ENCODE measurements at places on chromosomes 5 and 9.

GRCh38 chr5:127290946-127291693 lies 524 bp downstream of the MEGF10 start:
- no peak for DNase-seq

DNA sequence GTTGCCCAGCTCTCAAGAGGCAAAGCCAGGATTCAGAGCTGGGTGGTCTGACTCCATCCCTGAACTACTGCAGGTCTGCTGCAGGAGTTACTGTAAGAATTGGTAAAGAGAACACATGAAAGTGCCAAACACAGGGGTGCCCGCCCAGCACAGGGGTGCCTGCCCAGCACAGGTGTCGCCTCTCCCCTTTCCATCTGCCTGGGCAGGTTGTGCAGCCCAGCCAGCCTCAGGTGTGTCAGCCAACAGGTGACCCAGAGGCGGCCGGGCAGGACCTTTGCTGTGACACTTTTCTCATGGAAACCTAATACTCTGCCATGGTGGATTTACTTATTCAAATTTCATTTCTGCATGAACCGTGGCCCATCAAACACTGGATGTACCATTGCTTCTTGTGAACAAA lies 289.7 kb upstream of the IRX4 start:
- no peak for DNase-seq

DNA sequence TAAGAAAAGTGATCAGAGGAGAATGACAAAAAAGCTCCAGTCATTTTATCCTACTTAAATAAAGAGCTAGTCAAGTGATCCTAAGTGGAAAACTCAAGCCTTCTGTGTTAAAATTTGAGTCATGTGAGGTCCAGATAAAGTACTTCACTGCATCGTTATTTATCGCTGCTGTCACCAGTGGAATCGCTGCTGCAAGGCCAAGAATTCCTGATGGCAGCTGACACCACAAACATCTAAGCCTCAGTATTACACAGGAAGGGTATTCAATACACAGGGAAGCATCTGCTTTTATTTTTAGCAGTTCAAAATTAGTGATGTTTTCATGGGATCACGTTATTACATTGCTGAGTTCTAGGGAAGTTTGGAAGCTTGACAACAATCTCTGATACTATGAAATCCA lies 190.3 kb downstream of the GOLPH3 start:
- no peak for DNase-seq

- no peak for DNase-seq
These were observed 216.6 kb downstream of the SGCD start for GRCh38 chr5:156543348-156544145.

DNA sequence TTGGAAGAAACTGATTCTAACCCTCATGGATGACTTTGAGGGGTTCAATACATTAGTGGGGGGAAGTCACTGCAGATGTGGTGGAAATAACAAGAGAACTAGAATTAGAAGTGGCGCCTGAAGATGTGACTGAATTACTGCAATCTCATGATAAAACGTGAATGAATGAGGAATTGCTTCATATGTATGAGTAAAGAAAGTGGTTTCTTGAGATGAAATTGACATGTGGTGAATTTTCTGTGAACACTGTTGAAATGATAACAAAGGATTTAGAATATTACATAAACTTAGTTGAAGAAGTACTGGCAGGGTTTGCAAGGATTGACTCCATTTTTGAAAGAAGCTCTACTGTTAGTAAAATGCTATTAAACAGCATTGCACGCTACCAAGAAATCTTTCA lies 113.0 kb downstream of the UGCG start:
- no peak for DNase-seq

DNA sequence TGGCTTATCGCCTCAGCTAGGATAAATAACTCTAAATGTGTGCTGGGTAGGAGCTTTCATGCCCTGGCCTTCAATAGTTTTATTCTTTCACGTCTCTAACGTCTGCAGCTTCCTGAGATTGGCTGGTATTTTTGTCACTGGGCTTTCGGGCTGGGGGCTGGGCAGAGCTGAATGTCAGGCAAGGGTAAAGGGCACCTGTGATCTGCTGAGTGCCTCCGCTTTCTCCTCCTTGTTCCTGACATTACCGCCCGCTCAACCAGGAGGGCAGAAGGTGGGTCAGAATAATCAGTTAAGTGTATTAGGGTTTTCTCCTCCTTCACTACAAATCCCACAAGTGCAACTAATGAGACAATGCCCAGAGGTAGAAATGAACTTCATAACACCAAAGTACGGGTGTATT lies 216.6 kb downstream of the TSSK1B start:
- no peak for DNase-seq

DNA sequence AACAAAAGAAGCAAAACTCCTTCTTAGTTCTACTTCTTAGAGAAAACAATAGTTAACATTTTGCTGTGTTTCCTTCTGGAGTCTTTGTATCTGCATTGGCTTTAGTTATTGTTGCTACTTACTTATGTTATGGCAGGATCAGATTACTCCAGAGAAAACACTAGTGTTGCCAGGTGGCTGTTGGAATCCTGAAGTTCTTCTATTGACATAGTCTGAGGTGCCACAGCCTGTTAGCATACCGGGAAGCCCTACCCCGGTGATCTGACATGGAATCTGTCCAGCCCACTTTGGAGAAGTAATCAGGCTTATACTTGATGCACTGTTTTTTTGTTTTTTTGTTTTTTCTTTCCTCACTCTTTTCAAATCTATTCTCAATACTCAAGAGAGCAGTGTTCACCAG lies 68.5 kb upstream of the CEP78 start:
- no peak for DNase-seq

- DNase-seq = no peak
These were observed 9.0 kb downstream of the CENPK start for GRCh38 chr5:65553941-65554340.

GRCh38 chr9:12972608-12973589 lies 198.1 kb downstream of the LURAP1L start:
- DNase-seq = no peak

DNA sequence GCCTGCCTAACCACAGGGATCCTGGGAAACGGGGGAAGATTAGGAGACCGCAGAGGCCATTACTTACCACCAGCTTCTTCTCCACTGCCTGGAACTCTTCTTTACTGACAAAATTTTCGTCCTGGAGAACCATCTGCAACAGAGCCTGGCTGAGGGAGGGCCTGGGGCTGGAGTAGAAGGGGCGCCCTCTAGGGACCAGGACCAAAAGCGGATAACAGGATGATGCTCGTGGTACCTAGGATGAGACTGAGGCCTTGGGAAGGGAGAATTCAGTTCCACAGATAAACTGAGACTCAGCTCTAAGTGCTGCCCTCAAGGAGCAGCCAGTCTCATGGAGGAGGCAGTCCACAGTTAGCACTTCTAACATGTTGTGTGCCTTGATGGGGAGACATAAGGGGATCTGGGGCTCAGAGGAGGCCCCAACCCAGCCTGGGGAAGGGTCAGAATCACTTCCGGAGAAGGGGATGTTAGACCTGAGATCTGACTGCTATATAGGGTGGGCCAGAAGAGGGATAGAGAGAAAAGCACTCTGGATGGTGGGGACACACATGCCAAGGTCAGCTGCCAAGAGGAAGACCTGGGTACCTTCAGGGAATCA lies 1.2 kb downstream of the SPATA24 start:
- no peak for DNase-seq

DNA sequence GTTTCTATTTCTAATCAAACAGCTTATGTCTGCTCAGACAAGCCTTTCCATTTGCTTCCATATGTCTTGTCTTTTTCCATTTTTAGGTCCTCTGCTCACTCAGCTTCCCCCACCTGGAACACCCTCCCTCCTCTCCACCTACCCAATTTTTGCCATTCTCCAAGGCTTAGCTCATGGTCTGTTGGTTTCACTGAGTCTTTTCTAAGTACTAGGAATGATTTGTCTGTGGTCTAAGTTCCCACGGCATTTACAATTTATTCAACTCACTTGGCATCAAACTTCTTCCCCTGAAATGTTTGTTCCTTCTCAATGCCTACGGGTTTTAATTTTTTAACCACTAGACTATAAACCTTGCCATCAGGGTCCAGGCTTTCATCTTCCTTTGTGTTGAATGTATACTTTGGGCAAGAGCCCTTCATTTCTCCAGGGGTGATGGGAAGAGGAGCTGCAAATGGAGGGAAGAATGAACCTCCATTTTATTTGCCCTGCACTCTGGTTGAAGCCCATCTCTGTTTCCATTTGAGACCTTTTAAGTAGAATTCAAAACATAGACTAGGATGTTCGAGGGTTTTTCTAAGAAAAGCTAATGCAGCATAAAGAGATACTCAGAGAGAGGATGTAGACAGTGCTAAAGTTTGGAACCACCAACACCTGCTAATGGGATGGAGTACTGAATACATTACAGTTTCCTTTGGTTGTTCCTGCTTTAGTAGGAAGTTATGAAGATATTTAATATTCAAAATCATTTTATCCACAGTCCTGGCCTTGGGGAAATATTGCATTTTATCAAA lies 104.0 kb downstream of the PTTG1 start:
- no peak for DNase-seq

DNA sequence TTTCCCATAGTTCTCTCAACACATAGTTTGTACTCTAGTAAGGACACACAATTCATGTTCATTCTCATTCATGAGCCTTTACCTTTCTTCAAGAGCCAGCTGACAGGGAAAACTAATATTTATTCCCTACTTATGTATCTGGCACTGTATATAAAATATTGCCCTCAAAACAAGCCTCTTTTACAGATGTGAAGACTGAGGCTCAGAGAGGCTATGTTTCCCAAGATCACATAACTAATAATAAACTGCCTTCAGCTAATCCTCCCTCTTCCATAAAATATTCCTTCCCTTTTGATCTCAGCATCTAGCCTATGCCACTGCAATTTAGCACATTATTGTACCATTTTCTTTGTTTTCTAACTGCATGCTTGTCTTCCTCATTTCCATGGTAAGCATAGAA lies 18.2 kb downstream of the ALDOB start:
- DNase-seq = no peak

DNA sequence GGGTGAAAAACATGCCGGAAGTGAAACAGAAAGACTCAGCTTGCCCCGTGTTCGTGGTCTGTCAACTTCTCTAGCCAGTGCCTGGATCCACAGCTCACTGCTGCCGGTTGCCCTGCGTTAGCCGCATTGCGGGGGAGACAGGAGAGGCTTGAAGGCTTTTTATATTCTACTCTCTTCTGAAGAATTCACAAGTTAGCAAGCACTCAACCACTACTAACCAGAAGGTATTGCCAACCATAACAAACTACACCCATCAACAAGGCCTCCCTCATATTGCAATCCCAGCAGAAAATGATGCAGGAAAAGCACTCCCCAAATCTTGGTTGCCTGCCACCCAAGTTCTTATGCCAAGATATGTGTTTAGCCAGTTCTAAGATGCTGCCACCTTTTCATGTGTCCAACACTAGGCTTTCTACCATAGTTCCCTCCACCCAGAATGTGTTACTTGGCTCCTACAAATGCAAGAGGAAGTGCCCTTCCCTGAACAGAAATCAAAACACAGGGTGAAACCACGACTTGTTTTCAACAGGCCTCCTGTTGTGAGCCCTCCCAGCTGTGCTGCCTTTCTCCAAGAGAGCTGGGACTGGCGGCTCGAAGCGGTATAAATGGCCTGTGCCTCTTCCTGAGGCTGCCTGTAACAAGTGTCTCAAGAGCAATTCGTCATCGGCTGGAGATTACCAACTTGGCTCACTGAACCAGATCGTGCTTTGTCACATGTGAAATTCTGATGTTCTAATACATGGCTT lies 129.0 kb downstream of the SNX18 start:
- DNase-seq = peak; percentile 8

GRCh38 chr9:92100237-92100911 lies 14.8 kb downstream of the SPTLC1 start:
- no peak for DNase-seq

- DNase-seq = no peak
These were observed 1080.6 kb upstream of the CDH6 start for GRCh38 chr5:30112867-30113266.

GRCh38 chr5:173963867-173964441 lies 25.0 kb upstream of the C5orf47 start:
- DNase-seq = peak; percentile 8

DNA sequence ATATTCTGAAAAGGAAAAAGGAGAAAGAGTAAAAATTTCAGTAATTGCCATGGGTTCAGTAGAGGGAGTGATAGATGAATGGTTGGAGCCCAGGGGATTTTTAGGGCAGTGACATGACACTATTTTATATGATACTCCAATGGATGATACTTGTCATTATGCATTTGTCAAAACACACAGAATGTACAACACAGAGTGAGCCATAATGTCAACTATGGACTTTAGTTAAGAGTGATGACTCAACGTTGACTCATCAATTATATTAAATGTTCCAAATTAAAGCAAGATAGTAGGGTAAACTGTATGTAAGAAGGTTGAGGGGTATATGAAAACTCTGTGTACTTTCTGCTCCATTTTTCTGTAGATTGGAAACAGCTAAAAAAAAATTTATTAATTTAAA lies 586.4 kb downstream of the TAF11L14 start:
- no peak for DNase-seq

- DNase-seq = no peak
These were observed 40.2 kb downstream of the MED10 start for GRCh38 chr5:6338135-6338534.

GRCh38 chr9:121949766-121950165 lies 143.3 kb downstream of the TTLL11 start:
- DNase-seq = no peak

- DNase-seq = no peak
These were observed 232.8 kb downstream of the ARHGEF28 start for GRCh38 chr5:73858776-73859175.

- DNase-seq = no peak
These were observed 182.4 kb downstream of the CCDC171 start for GRCh38 chr9:15735083-15735857.

- DNase-seq = no peak
These were observed 13.8 kb downstream of the UGCG start for GRCh38 chr9:111910428-111910827.

DNA sequence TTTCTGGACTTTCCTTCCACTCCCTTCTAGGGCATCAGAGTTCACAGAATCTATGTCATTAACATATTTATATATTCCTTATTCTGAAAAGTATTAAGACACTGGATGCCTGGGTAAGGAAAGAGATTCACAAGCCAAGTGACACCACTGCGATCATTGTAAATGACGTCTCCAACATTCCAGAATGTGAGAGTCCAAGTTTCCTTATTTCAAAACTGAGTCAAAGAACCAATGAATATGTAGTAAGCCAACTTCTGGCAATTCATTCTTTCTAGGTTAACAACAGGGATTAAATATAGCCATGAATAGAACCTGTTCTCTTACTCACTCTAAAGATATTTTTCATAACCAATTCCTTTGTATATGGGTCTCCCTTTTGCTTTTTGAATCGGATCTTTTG lies 18.1 kb downstream of the RAI14 start:
- DNase-seq = no peak

- no peak for DNase-seq
These were observed 182.4 kb upstream of the ATP10B start for GRCh38 chr5:161034451-161034850.

DNA sequence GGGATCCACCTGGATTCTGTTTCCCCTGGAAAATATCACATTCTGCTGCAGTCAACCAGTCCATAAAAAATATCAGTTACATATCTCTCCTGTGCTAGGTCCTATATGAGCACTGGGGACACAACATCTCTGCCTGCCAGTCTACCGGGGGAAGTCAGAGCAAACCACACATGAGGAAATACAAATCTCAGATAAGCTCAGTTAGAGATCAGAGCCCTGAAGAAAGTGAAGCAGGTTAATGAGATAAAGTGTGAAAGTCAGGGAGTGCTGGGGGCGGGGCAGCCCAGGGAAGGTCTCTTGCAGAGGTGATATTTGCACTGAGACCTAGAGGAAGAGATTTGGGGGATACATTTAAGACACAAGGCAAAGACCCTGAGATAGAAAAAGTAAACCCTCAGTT lies 67.8 kb upstream of the SLC1A1 start:
- DNase-seq = no peak

GRCh38 chr5:75059912-75060545 lies 7.7 kb upstream of the GCNT4 start:
- DNase-seq = no peak

Measured in T-helper 9 cell (primary cell).